ENCODE measurements at places on chromosomes 2 and 18.

DNA sequence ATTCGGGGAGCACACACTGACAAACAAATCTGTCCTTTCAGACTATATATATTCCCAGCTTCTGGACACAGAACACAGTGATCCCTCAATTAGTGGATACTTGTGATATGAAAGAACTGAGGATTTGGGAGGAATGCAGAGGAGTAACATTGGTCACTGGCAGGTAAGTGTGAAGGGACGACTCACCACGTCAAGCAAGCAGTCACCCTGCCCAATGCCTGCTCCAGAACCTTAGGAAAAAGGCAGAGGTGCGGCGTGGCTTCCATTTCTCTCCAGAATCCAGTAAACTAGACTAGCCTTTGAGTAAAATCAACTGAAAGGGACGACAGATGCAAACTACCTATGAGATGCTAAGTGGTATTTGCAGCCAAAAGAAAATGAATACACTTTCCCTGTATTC lies 1.1 kb downstream of the CCDC93 start:
- DNase-seq = no peak

DNA sequence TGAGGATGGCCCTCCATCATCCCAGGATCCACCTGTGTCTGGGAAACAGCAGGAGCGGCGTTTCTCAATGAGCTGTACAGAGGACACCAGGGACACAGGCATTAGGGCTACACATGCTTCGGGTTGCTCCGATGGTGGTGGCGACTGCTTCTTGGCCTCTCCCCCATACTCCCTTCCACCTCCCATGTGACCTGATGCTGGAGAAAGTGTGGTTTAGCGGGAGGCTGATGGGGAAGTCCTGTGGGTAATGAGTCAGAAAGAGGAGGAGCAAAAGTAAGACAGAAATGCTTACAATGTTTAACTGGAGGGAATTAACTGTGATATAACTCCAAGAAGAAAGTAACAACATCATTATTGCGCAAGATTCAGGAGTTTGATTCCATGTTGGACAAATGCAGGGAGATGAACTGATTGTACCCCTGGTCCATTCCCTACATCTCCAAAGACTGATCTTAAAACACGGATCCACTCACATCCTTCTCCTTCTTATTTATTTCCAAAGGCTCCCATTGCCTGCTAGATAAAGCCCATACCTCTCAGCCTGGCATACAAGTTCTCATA lies 186.6 kb downstream of the NRP2 start:
- DNase-seq = no peak

- no peak for DNase-seq
These were observed 378.6 kb upstream of the SLC14A2 start for GRCh38 chr18:45236676-45237075.

- DNase-seq = no peak
These were observed 65.8 kb downstream of the KCTD1 start for GRCh38 chr18:26482569-26482968.

DNA sequence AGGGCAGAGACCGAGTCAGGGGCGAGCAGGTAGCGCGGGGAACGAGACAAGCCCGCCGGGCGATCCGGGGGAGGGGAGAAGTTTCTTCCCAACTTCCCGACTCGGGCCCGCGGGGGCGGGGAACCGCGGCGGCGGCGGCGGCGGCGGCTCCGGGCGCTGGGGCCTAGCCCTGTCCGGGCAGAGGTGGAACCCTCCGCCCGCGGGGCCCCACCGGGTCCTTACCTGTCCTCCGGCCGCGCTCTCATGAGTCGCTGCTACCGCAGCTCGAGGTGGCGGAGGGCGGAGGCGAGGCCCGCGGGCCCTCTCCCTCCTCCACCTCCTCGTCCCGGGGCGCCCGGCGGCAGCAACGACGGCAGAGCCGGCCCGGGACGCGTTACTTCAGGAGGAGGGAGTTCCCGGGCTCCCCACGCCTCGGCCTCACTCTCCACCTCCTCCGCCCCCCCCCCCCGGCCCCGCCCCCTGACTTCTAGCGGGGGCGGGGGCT lies at the start of gene YES1:
YES1 (minus strand) TSS at position 351 of the 484 bp plus-strand sequence. CDS start 55,415 bp downstream, outside the sequence.
- DNase-seq = no peak

GRCh38 chr2:156300337-156300736 lies 32.2 kb downstream of the NR4A2 start:
- DNase-seq = no peak

DNA sequence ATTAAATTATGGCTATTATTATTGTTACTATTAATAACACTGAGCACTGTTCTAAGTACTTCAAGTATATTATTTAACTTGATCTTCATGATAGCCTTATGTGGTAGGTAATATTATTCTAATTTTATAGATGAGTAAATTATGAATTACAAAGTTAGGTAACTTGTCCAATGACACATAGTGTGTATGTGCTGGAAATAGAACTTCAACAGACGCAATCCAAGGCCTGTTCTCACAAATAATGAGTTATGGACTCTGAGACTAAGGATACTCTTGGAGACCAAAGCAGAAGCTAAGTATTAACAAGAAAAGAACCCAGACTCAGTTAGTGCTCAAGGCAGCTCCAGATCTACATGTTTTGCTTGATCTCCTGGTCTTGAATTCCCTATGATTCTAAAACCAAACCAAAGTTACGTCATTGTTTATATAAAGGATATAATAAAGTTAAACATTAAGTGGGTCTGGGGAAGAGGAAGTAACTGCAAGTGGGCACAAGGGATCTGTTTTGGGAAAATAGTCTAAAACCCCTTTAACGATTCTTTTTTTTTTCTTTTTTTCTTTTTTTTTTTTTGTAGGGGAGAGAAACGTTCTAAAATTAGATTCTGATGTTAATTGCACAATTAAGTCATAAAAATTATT lies 211.3 kb downstream of the ERBB4 start:
- no peak for DNase-seq

- DNase-seq = no peak
These were observed 117.1 kb upstream of the DTNA start for GRCh38 chr18:34592961-34593382.

DNA sequence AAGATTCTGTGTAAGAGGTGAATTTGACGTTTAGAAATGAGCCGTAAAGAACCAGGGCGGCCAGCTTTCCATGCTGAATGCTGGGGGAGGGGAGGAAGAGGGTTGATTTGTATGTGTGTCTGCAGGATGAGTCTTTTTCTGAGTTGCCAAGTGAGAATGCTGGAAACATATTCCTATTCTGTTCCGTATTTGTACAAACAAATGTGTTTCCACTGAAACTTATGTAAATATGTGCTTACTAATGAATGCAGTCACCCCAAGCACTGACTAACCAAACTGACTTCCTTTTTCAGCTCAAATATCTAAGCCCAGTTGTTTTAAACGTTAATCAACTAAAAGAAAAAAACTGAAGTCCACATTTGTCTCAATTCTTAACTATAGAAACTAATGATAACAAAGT lies 74.9 kb upstream of the APCDD1 start:
- no peak for DNase-seq

DNA sequence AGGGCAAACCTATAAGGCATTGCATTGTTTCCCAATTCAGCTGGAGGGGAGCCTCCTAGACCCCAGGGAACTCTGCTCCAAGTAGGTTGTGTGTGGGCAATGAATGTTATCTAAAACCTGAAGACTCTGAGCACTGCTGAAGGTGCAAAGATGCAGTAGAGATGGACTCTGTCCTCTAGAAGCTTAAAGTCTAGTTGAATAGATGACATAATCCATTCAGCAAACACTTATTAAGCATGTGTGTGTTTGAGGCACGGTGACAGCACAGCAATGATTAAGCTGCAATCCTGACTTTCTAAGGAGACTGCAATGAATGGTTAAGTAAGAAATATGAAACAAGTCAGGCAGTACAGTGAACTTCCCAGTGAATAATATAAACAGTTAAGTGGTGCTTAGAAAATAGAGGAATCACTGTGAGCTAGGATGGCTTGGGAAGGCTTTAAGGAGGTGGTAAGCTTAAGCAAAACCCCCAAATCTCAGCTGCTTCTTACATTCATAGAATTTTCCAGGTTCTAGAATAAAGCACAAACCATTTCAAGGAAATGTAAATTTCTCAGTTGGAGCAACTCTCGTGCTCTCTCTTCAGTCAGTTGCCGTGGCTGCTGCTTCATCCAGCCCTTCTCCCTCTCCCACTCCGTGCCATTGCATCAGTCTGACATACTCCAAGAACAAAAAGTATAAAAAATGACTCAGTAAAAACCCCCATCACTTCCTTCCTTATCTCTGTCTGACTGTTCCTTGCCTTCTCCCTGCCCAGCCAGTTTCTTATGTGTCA lies 19.1 kb downstream of the MXD1 start:
- no peak for DNase-seq

- DNase-seq = no peak
These were observed 56.0 kb upstream of the LRPPRC start for GRCh38 chr2:44051593-44052347.

DNA sequence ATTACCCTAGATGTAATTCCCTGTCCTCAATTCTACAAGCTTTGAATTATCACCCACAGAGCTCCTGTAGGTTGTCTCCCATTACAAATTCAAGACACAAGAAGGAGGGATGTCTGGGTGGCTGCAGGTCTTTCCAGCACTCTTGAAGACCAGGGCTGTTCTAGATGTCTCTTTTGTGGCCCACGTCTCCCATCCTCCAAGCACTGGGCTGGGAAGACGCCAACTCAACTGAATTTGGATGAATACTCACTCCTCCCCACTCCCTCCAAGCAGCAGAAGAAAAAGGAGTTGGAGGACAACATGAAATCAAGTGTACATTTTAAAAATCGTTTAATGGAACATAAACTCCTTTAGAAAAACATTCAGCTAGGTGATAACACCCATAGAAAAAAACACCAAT lies 31.2 kb downstream of the SMAD7 start:
- no peak for DNase-seq

Data from CD4-positive, alpha-beta T cell treated with Interleukin-15 for 4 hours (primary cell).